ENCODE measurements at places on chromosomes 5 and 9. TPM values are rescaled to one million over a fixed set of nuclear protein-coding genes. Genes with fewer than 3 reads are reported as not detected.

- no peak for DNase-seq
Observed at GRCh38 chr9:121736934-121737462, 85.6 kb downstream of the DAB2IP start.

DNA sequence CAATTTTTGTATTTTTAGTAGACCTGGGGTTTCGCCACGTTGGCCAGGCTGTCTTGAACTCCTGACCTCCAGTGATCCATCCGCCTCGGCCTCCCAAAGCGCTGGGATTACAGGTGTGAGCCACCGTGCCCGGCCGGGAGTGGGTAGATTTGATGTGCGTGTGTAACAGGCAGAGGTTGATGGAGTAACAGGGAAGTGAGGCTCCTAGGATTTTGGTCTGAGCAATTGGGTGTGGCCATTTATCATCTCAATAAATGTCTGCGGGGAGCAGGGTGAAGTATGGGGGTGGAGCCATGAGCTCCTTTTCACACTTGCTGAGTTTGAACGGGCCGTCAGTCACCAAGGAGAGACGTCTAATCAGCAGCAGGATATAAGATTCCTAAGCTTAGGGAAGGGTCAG lies 1.2 kb upstream of the REXO4 start:
- DNase-seq, result no peak

GRCh38 chr5:172280317-172280716 lies 3.2 kb downstream of the UBTD2 start:
- no peak for DNase-seq

SIL1 gene
- polyA plus RNA-seq, result 27.2 TPM

SEMA5A gene
- polyA plus RNA-seq, result 48.1 TPM

CCDC112 gene
- polyA plus RNA-seq, result 10.4 TPM

CDKN2A gene
- polyA plus RNA-seq, result 0.37 TPM

Measured in muscle of leg (tissue), 16 donors.